ENCODE measurements at places on chromosomes 4 and X.

DNA sequence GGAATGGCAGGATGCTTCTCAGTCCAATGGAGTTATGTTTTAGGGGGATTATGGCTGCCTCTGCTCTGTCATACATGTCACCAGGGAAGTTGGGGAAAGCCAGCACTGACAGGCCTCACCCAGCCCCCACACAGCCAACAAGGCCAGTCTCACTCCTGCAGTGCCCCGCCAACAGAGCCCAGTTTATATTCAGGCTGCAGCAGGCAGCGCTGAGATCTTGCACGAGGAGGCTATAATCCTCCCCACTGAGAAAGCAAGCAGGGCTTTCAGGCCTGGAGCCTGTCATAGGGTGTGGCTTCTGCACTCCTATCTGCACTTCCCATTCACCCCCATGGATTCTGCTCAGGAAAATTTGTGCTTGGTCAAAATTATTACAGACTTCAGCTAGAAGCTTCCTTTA is 25.1 kb downstream of the ADAD1 start:
- DNase-seq: no peak

- no peak for DNase-seq
Measured at GRCh38 chrX:127177966-127178365, 358.4 kb downstream of the PRR32 start.

DNA sequence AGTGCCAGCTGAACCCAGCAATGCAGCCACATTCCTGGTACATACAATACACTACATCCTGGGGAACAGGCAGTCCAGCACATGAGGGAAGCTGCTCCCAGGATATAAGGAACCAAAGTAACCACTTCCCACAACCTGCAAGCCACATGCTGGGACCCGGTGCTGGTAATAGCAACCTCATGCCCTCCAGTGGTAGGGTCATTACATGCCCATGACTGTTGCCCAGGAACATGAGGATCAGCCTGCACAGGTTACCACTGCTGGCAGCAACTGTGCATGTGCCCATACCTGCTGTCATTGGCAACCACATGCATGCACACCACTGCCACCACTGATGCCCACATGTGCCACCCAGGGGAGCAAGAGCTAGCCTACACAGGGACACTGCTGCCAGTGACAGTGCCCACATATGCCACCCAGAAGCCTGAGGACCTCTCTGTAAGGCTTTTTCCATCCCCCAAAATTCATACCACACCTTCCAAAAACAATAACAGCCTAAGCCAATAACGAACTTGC is 1982.5 kb downstream of the ARAP2 start:
- DNase-seq: no peak

GRCh38 chr4:71635139-71635748 is 148.6 kb downstream of the GC start:
- no peak for DNase-seq

DNA sequence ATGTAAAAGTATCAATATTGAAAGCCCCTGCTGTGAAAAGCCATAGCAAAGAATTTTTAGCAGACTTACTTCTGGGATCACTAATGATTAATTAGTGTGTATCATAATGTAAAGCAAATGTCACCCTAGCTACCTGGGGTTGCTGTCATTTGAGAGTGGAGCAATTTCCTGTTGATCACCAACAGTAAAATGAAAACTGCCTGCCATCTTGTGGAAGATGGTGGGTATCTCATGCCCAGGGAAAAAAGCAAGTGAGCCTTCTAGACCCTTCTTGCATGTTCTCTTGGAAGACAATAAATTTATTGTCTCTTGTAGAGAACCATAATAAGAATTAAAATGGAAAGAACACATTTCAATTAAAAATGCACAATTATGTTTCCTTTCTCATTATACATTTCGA is 360.2 kb downstream of the ZIC3 start:
- no peak for DNase-seq

DNA sequence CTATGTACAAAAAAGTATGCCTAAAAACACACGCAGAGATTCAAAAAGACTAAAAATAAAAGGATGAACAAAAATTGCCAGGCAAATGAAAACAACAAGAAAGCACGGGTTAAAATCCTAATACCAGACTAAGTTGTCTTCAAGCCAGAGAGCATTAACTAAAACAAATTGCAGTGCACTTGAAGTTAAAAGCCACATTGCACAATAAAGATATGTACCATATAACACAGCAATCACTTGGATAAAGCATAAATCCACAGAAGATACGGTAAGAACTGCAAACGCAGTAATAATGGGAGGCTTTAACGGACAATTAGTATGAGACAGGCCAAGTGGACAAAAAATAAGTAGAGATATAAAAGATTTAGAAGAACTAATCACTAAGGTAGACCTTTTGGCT is 14.9 kb downstream of the CCDC158 start:
- no peak for DNase-seq
